ENCODE measurements at places on chromosomes 2 and 18. TPM values are rescaled to one million over a fixed set of nuclear protein-coding genes. Genes with fewer than 3 reads are reported as not detected.

- no peak for ATAC-seq
These were observed 17.3 kb upstream of the CNDP2 start for GRCh38 chr18:74478880-74479279.

CBLN2 gene
- total RNA-seq = 2.3 TPM

- no peak for ATAC-seq
These were observed 9.0 kb upstream of the IGFBP2 start for GRCh38 chr2:216624251-216624650.

DSG4 gene
- 0.05 TPM for total RNA-seq

DNA sequence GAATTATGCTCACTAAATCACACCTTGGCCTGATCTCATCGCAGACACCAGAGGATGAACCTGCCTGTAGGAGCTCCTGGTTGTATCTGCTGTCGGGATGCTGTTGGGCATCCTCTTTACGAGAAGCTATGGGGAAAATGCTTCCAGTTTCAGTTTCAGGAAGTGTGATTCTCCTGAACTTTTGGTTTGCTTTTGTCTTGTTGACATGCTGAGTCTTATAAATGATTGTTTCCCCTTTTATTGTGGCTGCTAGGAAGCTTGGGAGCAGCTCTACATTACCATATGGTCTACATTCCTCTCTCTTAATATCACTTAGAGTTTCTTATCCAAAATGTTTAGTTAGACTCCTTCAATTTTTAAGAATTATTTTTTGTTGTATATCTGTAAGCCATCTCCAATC is 227.5 kb downstream of the MTX2 start:
- ATAC-seq = no peak

DRC1 gene
- not detected for total RNA-seq

- ATAC-seq = no peak
These were observed 67.5 kb downstream of the SPATS2L start for GRCh38 chr2:200373973-200374416.

NT5DC4 gene
- total RNA-seq = not detected

DNA sequence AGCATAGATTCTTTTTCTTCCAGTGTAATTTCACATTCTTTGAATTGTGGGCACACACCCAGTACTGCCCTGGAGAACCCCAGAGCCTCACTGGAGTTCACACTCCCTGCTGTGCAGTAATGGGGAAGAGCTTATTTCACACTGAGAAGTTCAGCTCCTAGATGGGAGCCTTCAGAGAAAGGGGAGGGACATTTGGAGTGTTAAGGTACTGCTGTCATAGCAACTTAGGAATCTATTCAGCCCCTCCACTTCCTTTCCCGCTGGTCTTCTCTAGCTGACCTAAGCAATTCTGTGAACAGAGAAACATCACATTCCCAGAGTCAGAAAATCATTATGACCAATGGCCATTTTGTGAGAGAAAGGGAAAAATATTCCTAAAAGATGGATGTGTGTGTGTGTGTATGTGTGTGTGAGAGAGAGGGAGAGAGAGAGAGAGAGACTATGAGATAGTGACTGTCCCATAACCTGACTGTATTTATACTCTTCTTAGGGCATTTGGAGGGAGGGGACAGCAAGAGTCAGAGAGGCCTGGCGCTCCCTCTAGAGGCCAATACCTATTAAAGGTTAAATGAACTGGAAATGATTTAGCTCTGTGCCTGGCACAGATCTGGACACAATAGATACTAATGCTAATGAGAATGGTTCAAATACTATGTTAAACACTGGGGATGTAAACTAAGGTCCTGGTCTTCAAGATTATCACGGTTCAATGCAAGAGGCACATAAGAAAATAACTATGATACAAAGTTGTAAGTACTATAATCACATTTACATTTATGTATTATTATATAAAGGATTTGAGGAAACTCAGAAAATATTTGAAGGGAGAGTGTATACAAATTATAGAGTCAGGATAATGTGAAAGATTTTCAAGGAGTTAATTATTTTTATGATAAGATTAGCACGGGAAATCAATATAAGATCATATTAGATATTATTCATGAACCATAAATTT is 41.5 kb upstream of the RPE start:
- peak; percentile 94 for ATAC-seq

DNA sequence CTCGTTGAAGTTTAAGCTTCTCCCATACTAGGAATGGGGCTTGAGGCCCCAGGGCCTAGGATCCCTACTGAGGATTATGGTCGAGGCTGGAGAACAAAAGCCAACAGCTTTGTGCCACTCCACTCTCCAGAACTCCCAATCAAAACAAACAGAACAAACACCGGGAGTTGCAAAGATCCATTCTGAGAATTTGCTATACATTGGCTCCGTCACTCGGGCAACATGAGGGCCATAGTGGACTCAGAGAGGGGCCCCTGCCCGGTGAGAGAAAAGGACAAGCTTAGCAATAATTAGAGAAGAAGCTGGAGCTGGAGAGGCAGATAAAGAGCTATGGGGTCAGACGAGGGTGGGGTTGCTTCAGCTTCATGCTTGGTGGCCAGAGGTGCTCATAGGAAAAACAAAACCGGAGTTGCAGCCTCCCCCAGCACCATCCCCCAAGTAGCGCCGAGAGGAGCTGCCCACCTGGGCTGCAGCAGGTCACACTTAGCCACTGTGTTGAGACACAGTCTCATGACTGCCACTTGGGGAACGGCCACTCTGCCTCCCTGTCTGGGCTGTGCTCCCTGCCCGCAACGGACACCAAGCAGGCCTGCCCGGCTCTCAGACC is 142.3 kb upstream of the HAAO start:
- no peak for ATAC-seq

DNA sequence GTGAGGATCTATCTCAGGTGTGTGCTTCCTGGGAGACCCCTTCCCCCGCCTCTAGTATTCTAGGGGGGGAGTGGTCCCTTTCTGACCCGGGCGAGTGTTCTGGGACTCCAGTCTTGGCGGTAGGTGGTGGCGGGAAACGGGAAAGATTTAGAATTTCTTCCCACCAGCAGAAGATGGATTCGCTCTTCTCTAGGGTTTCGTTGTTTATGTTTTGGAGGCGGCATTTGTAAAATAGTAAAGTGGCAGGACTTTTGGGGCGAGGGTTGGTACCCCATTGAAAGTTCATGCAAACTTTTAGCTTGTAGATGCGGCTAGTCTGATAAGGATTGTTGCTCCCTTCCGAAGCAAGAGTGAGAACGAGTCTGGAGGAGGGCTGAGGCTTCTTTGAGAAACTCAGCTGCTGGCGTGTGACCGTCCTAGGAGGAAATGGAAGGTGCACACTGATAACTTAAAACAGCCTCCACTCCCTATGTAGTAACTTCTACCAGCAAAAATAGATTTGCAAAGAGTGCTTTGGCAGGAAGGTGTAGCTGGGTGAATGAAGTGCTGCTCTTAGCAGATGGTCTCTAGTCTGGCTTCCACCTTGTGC is 412 bp downstream of the GPD2 start:
- ATAC-seq = peak; percentile 24

DNA sequence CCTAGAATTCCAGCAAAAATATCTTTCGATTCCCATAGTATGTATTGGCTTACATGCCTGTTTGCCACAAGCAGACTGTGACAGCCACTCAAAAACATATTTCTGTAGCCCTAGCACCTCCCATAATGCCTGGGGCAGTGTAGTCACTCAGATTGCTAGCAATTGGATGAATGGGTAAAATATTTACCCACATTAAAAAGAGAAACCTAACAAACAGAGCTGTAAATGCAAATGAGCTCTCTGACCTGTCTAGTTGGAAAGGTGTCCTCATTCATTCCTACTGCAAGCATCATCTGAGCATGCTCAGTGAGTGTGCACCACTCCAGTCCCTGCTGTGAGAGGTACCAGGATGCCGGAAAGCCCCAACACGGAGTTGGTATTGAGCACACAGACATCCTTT is 234.0 kb upstream of the RAB12 start:
- no peak for ATAC-seq

GFPT1 gene
- total RNA-seq = 60.2 TPM

GRCh38 chr18:41917181-41917580 is 37.9 kb upstream of the PIK3C3 start:
- ATAC-seq = no peak

CYS1 gene
- total RNA-seq = 1.1 TPM

DNA sequence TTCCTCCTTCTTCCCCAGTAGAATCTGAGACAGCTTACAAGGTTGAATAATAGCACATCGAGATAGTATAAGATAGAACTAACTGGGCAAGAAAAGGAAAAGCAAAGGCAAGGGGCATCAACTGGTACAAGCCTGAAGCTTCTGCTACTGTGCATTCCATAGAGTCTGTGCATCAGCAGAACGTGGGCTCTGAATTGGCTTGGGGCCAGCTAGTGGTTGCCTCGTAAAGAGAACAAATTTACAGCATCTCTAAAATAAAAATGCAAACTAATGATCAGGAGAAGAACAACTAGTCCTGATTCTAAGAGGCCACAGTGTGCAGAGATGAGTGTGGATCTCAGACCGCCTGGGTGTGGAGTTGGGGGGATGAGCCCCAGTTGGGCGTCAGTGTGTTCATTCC is 36.6 kb downstream of the UPP2 start:
- ATAC-seq = no peak

GRCh38 chr2:23626701-23627230 is 241.8 kb downstream of the KLHL29 start:
- peak; percentile 13 for ATAC-seq

DNA sequence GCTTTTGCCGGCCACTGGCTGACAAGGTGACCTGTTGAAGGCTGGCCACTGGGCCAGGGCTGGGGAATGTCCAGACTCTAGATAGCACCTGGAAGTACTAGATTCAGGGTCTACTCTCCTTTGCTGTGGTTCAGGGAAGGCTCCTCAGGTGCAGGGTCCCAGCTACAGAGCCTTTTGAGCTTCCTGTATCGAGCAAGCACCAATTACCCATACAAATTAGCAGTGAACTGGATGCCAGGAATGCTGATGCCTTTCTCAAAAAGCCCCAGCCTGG is 213.4 kb downstream of the CYP26B1 start:
- ATAC-seq = no peak

GRCh38 chr18:2223849-2224248 is 347.5 kb downstream of the METTL4 start:
- ATAC-seq = peak; percentile 58

CNTNAP5 gene
- 11.8 TPM for total RNA-seq

GRCh38 chr18:58113337-58113736 is 69.3 kb downstream of the NEDD4L start:
- ATAC-seq = no peak

DNA sequence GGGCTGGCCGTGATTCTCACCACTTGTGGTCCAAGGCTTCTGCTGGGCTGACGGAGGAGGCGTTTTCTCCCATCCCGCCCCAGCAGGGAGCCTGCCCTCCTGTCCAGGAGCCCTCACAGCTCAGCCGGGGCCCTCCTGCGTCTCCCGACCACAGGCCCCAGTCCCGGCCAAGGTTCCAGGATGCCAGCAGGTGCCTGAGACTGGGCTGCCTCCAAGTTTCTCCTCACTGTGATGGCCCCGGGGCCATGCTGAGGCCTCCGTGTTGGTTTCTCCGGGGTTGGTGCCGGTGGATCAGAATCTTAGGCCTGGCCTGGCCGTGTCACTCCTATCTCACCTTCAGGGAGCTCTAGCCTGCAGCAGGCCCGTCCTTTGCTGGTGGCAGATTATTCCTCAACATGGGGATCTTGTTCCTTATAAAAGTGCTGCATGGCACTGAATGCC is 5.9 kb downstream of the KCNG2 start:
- ATAC-seq = no peak

DNA sequence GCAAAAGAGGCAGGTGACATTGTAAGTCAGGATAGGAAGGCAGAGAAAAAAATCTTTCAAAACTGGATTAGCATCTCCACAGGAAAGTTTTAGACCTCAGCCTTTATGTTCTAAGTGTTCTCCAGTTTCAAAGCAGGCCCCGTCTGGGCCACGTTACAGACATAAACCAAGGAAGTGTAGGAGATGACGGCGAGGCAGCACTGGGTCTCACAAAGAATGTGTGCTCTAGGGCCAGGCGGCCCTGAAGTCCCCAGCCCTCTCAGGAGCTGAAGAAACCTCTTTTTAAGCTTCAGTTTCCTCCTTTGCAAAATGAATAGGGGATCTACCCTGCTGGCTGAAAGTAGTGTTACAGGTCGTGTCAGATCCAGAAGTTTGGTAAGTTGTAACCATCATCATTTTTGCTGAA is 81.7 kb downstream of the SPRED2 start:
- no peak for ATAC-seq

C1D gene
- total RNA-seq = 25.1 TPM

DNA sequence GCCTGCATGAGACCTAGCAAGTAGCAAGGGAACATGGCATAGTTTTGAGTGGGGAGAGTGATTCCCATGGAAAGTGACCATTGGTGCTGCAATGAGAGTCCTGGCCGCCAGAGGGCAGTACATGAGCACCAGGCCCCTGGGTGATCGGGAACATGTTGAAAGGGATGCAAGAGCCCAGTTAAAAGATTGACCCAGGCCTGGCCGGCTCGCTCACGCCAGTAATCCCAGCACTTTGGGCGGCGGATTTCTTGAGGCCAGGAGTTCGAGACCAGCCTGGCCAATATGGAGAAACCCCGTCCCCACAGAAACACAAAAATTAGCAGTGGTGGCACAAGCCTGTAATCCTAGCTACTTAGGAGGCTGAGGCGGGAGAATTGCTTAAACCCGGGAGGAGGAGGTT is 22.2 kb downstream of the FAP start:
- ATAC-seq = no peak

DNA sequence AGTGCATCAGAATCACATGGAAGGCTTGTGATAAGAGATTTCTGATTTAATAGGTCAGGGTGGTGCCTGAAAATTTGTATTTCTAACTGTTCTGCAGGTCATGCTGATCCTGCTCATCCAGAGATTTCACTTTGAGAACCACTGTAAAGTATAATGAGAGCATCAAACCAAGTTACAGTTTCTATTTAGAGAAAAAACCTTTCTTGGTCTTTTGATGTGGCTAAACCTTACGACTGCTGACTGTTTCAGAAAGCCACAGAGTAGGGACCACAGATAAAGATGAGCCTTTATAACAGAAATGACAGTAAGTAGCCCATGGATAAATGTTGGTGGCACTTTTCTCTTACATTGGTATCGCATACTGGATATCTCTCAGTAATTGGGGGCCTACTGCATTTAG is 109.4 kb upstream of the FANCL start:
- ATAC-seq = no peak

GRCh38 chr2:19807866-19808265 is 93.9 kb downstream of the TTC32 start:
- ATAC-seq = no peak
